Stimulated activated CD8-positive, alpha-beta memory T cell treated with anti-CD3 and anti-CD28 coated beads, Interleukin-4, amount 100 ng/mL, for 1 hour (primary cell): ENCODE measurements at places on chromosomes 5 and 9.

DNA sequence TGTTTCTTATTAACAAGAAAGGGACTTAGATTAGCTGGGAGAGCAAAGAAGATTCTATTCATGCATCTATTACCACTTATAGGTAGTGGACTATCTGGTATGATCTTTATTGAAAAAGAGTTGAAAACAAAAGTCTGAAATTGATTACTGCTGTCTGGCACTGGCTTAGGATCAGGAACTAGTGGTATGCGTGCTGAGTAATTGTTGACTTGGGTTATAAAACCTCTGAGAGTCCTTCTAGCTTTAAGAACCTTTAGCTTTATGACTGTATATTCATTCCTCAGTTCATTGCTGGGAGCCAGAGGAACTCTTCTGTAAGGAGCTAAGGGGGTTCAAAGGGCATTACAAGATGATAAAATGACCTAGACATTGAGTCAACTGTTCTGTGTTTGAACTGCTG lies 7.6 kb downstream of the SLC1A1 start:
- no peak for DNase-seq

DNA sequence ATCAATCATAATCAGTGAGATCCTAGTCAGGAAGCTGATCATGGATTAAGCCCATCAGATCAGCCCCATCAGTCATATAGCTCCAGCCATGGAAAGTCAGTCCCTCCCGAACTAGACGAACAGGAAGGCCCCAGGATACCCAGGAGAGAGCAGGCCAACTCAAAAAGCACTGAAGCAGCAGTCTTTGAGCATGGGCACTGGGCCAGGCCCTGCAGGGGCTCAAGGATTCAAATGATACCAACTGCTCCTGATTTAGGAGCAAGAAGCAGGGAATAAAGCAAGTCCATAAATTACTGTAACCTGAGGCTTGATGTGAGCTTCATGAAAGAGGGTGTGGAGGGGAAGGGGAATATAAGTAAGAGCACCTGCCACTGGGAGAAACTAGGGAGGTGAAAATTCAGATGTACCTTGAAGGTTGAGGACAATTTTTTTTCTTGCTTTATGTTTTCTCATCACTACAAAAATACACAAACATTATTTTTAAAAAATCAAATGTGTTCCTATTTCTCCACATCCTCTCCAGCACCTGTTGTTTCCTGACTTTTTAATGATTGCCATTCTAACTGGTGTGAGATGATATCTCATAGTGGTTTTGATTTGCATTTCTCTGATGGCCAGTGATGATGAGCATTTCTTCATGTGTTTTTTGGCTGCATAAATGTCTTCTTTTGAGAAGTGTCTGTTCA lies 115.2 kb downstream of the SIL1 start:
- no peak for DNase-seq

DNA sequence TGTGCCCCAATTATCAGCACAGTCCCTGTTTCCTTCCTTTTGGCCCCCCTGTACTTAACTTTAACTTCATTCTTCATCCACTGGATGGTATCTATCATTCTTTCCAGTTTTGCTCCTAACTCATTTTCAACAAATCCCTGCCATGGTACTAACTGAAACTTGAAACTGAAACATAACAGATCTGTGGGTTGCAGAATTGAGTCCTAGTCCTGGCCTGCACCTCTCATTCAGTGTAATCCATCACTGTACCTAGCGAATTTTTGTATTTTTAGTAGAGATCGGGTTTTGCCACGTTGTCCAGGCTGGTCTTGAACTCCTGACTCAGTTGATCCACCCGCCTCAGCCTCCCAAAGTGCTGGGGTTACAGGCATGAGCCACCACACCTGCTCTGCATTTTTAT lies 15.3 kb upstream of the PIK3R1 start:
- no peak for DNase-seq

- DNase-seq, result no peak
Measured at GRCh38 chr9:110994771-110995241, 43.5 kb downstream of the LPAR1 start.

DNA sequence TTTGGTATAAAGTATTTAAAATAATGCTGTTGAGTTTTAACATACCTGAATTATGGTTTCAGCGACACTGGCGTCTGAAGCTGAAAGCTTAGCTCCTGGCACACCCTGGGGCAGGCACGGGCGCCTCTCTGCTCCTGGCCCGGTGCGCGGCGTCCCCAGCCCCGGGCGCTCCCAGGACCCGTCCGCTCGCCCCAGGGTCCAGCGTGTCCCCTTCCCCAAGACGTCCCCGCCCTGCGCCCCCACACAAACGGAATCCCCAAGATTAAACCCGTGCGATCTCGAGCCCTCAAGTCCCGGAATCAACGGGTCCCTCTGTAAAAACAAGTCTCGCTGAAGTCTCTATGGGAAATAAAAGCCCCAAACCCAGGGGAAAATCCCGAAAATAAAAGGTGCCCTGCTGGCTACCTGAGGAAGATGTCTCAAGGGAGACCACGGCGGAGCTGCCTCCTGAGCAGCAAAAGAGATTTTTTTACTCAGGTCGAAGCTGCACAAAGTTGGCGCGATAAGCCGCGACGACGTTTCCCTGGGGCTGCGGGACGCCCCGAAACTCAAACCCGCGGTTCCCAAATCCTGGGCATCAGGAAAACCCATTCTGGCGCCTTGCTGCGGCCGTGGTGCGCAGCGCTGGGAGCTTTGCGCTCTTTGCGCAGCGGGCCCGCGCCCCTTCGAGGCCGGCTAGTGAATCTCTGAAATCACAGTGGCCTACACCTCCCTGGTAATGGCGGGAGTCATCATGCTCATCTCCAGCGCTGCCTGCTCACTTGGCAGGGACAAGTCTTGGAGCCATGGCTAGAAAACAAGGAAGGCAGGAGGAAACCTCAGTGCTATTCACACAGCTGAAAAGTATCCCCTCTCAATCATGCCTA lies 6.3 kb upstream of the IFNA8 start:
- no peak for DNase-seq

DNA sequence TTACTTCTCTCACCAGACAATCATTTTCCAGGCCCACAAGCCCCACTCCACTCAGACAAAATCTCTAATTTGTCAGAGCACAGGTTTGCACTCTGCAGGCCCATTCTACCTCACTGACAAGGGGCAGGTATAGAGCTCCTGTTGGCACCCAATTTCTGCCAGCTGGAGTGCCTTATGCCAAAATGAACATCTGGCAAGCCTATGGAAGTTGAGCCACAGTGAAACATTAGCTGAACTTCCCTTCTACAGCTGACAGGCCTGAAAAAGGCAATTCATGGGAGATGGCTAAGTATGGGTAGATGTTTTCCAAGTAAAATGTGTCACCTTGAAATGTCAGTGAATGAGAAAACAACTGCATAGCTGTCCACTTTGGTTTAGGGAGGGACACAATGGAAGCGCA lies 87.0 kb downstream of the SPOCK1 start:
- no peak for DNase-seq

- no peak for DNase-seq
Measured at GRCh38 chr9:21585756-21586752, 103.9 kb upstream of the IFNE start.

- no peak for DNase-seq
Measured at GRCh38 chr5:149019679-149020078, 43.2 kb downstream of the SH3TC2 start.

- no peak for DNase-seq
Measured at GRCh38 chr5:8615142-8615858, 746.4 kb downstream of the MTRR start.

- DNase-seq, result no peak
Measured at GRCh38 chr5:162209005-162209605, 141.5 kb downstream of the GABRG2 start.

DNA sequence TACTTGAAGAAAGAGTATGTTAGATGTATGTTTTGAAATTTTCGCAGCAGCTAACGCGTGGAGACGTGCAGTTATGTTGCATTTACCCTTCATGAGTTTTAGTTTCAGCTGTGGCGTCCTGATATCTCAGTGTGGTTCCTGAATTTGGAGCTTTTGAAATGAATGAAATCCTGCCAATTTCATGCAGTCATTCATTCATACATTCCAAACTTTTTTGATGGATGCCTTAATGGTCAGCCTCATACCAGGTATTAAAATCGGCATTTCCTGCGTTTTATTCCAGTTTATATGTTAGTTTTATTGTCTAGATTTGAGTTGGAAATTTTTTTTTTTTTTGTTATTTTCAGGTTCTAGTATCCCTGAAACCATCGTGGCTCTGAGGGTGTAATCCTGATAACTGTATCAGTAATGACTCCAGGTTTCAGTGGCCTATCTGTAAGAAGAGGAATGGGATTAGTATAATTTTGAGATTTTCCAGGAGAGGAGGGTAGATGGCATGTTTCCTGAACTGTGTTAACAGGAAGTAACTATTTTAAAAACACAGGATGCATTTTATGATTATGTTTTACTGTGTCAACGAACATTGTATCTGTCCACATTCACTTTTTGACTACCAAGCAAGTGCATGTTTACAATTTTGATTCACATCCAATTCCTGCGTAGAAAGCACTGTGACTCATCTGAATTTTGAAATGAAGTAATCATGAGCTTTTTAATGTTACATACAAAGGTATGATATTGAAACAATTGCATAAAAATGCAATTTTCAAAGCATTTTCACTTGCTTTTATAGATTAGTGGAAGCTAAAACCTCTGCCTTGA lies 1.0 kb downstream of the FOCAD start:
- DNase-seq, result no peak

DNA sequence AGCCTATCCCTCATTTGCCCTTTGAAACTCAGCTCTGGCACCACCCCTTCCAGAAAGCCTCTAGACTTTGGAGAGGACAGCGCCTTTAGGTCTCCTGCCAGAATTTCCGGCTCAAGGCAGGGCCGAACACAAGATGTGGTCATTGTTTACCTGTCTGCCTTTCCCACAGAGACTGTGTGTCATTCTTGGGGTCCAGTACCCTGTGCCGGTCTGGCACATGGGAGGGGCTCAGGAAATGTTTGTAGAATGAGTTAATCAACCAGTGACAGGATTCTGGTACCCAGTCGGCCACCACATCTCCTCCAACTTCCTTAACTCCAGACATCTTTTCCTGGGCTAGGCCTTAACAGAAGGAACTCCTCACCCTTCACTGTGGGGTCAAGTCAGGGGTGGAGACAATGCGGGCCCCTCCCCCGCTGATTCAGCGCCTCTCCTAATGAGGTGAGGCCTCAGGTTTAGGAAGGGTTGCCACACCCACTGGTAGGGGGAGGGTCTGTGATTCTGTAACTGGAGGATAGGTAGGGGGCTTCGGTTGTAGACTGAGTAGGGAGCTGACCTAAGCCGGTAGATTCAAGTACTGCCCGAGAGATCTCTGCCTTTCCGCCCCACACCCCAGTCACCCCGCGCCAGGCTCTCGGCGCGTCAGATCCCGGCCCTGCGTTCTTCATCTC lies 29.3 kb downstream of the PCDH1 start:
- no peak for DNase-seq

- no peak for DNase-seq
Measured at GRCh38 chr9:84024041-84024575, 43.5 kb downstream of the RMI1 start.

DNA sequence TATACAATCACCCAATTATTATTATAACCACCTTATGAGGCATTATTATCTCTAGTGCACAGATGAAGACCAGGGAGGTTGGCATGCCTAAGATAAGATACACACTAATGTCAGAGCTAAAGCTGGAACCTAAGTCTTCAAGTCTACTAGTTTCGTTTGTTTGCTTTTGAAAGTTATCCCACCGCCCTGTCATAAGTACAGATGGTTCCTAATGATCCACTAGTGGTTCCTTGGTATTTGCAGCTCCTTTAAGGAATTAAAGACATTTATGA lies 14.1 kb downstream of the NDUFA8 start:
- DNase-seq, result no peak

- no peak for DNase-seq
Measured at GRCh38 chr9:101514071-101514470, 19.6 kb upstream of the RNF20 start.

DNA sequence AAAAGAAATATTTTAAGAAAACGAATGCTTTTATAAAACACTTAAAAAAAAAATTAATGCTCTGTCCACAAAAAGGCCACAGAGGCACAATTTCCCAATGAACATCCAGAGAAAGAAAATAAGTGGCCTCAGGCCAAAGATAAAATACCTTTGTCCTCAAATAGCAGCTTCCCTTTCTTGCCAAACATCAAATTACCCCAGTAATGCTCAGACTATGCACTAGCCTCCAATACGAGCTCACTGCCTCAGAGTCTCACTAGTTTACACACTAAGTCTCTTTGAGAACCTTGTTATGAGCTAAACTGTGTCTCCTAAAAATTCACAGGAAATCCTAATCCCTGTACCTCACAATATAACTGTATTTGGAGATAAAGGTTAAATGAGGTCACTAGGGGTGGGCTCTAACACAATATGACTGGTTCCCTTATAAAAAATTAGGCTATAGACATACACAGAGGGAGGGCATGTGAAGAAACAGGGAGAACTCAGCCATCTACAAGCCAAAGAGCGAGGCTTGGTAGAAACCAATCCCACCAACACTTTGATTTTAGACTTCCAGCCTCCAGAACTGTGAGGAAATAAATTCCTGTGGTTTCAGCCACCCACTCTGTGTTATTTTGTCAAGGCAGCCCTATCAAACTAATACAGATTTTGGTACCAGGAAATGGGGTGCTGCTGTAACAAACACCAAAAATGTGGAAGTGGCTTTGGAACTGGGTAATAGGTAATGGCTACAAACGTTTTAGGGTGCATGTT lies 4.4 kb downstream of the MPDZ start:
- DNase-seq, result no peak

DNA sequence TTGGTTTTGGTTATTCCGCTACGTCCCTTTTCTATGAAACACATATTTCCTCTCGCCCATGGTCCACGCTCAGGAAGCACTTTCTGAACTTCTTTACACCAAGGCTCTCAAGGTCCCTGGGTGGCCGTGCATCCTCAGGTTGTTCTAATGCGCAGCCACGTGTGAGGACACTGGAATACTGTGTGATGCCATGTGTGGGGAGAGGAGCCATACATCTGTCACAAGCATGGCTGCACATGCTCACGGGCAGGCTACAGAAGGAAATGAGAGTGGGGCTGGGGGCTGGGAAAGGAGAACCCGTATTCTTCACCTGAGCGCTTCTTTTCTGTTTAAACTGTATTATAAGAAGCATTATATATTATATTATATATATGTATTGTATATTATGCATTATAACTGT lies 36.7 kb downstream of the PRRT1B start:
- DNase-seq, result no peak

DNA sequence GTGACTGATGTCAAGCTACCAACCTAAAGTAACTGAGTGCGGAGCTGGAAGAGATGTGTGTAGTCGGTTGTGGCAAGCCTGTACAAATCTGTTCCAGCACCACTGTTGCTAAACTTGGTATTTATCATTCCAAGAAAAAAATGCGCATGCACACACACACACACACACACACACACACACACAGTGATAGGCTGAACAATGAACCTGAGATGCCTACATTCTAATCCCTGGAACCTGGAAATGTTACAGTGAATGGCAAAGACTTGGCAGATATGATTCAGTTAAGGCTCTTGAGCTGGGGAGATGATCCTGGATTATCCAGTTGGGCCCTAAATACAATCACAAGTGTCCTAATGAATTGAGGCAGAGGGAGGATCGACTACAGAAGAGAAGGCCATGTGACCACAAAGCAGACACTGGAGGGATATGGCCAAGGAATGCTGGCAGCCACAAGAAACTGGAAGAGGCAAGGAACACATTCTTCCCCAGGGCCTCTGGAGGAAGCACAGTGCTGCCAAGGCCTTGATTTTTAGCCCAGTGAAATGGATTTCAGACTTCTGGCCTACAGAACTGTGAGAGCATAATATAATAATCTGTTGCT lies 49.7 kb upstream of the LHFPL2 start:
- no peak for DNase-seq

- no peak for DNase-seq
Measured at GRCh38 chr9:135849181-135849580, 58.2 kb downstream of the CAMSAP1 start.

- DNase-seq, result no peak
Measured at GRCh38 chr9:111038331-111039230, at the start of gene LPAR1. Gene LPAR1 (minus strand): TSS chr9:111038470. CDS start chr9:110972117, 66,353 bp downstream.

GRCh38 chr9:38026021-38026809 lies 42.8 kb downstream of the SHB start:
- DNase-seq, result no peak
